ENCODE measurements at places on chromosomes 11 and 22. TPM values are rescaled to one million over a fixed set of nuclear protein-coding genes. Genes with fewer than 3 reads are reported as not detected.

GRCh38 chr11:61680622-61681221 lies 531 bp downstream of the DAGLA start:
- DNase-seq: no peak

- DNase-seq: peak; percentile 76
Observed at GRCh38 chr11:74255741-74256375, 55.6 kb downstream of the P4HA3 start.

DNA sequence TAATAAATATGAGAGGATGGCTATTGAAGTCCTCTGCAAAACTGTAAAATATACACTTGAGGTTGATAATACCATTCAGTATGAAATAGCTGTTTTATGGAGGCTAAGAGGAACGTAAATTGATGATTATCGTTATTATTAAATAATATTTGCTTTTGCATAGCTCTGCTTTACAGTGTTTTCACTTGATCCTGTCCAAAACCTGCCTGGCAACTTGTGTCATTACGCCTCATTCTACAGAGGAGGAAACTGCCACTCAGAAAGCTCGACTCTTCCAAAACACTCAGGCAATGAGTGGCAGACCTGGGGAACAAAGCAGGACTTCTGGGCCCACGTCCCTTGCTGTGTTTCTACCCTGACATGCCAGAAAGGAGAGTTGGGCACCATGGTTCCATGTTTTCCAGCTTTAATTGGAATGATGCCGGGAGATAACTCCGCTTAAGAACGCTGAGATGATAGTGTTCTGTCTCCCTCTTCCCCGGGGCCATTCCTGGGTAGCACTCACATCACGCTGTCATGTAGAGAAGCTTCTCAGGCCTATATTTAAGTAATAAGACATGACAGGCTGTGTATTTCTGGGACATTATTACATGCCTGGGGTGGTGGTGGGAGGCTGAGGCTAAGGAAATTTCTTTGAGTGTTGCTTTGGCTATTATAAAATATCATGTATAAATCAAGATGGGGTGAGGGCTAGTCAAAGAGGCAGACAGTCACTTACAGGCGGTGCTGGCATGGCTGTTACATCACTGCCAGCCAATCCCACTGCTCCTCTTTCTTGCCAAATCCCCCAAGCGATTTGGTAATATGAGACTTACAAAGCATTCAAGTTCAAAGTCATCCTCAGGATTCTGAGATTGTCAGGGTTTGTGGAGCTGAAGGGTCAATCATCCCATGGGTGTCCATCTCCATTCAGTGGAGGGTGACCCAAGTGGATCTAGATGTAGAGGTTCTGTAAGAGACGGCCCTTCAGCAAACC lies 501.7 kb downstream of the INSC start:
- no peak for DNase-seq

- peak; percentile 85 for DNase-seq
Observed at GRCh38 chr11:7512525-7513233, 1.1 kb upstream of the PPFIBP2 start.

POTEH gene
- not detected for polyA plus RNA-seq
